HAP-1 (cell line): ENCODE measurements at places on chromosomes 12 and 14.

GRCh38 chr12:46184798-46185595, 83.8 kb downstream of the SLC38A1 start:
- no peak for DNase-seq

DNA sequence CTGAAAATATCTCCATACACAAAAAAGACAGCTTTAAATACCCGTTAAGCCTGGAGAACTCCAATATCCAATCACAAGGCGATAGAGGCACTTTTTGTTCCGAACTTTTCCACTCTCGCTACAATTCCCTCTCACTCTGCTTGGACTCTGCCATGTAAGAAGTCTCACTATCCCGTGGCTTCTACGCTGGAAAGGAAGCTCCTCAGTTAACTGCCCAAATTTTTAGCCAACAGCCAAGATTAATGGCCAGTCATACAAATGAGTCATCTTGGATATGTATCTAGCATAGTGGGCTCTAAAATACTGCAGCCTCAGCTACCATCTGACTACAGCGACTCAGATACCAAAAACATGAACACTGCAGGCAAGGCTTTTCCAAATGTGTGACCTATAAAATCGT, 45.5 kb upstream of the RERGL start:
- DNase-seq = no peak

DNA sequence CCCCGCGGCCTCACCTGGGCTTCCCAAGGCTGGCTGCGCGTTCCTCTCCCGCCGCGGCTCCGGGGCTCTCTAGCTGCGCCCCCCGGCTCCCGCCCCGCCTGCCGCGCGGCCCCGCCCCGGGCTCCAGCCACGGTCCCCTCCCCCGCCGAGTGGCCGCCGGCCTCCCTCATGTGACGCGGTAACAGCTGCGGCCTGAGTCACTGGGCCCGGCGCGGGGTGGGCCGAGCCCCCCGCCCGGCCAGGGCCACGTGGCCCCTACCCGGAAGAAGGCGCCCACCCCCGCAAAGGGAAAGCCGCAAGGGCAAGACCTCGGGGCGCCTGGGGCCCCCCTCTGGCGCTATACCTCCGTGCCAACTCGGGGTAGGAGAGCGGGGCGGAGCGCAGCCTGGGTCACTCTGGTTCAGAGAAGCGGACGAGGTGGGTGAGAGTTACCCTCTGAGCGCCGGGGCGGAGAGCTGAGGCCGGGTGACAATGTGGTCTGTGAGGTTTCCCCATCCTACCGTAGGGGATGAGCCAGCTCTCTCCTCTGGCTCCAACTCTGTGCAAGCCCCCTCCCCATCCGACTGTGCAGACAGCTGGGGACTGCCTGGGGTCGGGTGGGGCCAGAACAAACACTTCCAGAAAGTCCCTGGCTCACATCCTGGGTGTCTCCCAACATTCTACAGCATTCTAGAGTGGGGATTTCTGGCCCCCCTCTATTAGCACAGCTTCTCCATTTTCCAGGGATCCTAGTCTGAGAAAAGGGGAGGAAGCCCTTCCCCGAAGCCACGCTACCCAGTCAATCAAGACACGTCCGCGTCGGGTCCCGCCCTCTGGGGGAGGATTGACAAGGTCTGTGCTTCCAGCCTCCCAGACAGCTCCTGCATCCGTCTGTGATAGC, at the start of gene CD63:
Gene CD63, minus strand, starts transcription at position 71 of the 880 bp plus-strand sequence. CDS start 668 bp downstream, outside the sequence.
- peak; percentile 84 for DNase-seq

- no peak for DNase-seq
Observed at GRCh38 chr12:122363782-122364181, 58.7 kb downstream of the CLIP1 start.

- DNase-seq = no peak
Observed at GRCh38 chr12:118409834-118410233, 33.5 kb downstream of the SUDS3 start.

DNA sequence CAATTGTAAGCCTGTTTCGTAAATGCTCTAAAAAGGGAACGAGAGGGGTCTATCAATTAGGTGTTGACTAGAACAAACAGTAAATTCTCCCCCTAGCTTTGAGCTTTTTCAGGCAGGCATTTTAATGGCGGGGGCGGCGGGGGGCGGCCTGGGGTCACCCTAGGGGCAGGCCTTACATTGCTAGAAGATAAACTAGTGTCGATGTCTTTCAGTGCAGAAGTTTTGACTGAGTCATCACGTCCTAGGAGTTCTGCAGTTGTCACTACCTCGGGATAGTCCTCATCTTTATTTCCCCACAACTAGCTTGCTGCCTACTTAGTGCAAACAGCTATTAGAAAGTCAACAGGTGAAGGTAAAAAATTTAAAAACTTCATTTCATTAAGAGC, 1.6 kb downstream of the ATP6V1D start:
- no peak for DNase-seq

GRCh38 chr12:128266541-128267130, 334 bp upstream of the TMEM132C start:
- no peak for DNase-seq

- no peak for DNase-seq
Observed at GRCh38 chr14:76993752-76994151, 34.8 kb downstream of the IRF2BPL start.

GRCh38 chr14:90274808-90275457, 18.6 kb downstream of the PSMC1 start:
- DNase-seq = no peak

- no peak for DNase-seq
Observed at GRCh38 chr12:110656071-110656655, 32.8 kb downstream of the HVCN1 start.

GRCh38 chr14:67270145-67270753, 29.0 kb downstream of the PALS1 start:
- no peak for DNase-seq

GRCh38 chr12:10408842-10409241, 715 bp downstream of the KLRC4 start:
- no peak for DNase-seq

- DNase-seq = no peak
Observed at GRCh38 chr12:89448951-89449371, 75.6 kb downstream of the GALNT4 start.

DNA sequence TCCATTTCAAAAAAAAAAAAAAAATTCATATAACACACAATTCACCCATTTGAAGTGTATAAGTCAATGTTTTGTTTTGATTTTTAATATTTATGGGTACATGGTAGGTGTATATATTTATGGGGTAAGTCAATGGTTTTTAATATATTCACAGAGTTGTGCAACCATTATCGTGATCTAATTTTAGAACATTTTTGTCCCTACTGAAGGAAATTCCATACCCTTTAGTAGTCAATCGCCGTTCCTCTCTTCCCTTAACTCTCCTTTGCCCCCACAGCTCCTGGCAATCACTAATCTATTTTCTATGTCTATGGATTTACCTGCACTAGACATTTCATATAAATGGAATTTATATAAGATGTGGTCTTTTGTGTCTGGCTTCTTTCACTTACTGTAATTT, 92.8 kb downstream of the TRAFD1 start:
- no peak for DNase-seq

- no peak for DNase-seq
Observed at GRCh38 chr12:128286970-128287369, 20.0 kb downstream of the TMEM132C start.

GRCh38 chr14:105173901-105174894, 5.6 kb upstream of the JAG2 start:
- DNase-seq = no peak

DNA sequence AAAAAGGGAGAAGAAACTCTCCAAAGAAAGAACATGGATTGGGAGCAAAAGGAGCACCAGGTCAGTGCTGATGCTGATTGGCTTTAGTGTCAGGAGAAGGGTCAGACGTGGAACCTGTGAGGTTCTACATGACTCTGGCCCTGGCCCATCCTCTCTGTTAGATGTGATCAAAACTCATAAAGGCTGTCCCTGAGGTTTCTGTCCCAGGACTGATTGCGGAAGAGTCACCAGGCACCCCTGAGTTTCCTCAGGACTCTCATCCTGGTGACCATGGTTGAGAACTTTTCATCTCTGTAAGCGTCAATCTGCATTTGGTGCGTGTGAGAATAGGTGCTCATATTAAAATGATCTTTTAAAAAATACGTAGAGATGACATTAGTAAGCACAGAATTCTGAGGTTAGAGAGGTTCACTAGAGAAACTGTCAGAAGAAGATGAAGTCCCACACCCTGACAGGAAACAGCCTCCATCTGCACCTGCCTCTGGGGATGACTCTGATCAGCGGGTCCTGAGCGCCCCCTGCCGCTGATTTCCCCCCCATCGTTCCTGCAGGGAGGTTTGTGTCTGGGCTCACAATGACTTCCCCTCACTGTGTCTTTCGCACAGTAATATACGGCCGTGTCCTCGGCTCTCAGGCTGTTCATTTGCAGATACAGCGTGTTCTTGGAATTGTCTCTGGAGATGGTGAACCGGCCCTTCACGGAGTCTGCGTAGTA, 741.8 kb downstream of the TMEM121 start:
- peak; percentile 72 for DNase-seq

GRCh38 chr12:99847936-99848335, 136.8 kb downstream of the ANKS1B start:
- DNase-seq = no peak

- DNase-seq = no peak
Observed at GRCh38 chr12:5945071-5946008, at the start of gene ANO2. ANO2 (minus strand) TSS chr12:5945259; CDS start chr12:5945217, 42 bp downstream.

DNA sequence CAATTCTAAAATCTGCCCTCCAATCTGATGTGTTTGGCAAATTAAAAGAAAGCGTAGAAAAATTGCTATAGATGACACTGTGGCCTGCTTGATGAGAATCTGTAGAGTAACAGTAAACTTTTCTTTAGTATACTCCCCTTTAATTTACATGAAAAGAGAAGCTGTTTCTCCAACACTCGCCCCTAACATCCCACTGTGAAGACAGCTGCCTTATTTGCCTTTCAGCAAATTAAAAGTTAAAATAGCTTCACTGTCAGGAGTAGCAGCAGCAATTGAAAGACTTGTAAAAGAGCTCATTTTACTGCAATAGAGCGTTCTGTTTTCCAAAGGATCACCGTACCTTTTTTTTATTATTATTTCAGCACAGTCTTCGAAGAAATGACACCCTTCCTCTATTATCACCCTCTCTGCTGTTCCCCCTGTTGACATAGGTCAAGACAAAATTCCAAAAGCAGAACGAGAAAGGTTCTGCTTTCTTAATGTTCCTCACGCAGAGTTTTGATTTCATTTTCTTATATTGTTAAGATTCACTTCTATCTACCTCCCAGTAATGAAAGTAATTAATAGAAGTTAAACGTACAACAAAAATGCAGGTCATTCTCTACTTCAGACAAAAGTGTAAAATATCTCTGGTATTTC, 153.5 kb upstream of the USP15 start:
- no peak for DNase-seq

GRCh38 chr12:5308216-5308615, 123.7 kb upstream of the NTF3 start:
- DNase-seq = no peak

DNA sequence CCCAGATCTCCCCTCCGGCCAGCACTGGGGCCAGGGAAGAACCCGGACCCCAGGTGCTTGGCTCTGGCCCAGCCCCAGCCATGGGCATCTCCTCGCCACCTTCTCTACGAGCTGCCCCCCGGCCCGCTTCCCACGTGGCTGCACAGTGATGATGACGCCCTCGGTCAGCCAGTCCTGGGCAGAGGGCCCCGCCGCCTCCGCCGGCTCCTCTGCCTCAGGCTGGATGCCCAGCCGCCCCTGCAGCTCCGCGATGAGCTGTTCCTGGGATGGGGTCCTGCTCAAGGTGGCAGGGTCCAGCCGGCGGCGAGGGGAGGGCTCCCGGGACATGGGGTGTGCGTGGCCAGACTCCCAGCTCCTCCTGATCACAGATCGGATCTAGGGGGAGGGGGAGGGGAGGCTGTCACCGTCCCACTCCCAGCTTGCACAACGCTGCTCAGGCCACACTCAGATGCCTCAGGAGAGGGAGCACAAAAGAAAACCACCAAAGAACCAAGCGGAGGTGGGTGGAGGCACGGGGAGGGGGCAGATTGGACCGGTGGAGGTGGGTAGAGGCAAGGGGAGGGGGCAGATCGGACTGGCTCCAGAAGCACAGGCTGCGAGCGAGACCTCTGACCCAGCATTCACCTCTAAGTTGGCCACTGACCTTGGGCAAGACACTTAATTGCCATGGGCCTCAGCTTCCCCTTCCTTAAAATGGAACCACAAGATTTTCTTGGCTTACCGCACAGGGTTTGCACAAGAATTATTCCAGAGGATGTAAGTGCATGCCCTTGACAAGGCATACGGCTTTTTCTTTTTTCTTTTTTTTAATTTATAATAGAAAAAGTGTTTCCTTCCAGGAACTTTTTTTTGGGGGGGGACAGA, 16.1 kb upstream of the RPLP0 start:
- no peak for DNase-seq

DNA sequence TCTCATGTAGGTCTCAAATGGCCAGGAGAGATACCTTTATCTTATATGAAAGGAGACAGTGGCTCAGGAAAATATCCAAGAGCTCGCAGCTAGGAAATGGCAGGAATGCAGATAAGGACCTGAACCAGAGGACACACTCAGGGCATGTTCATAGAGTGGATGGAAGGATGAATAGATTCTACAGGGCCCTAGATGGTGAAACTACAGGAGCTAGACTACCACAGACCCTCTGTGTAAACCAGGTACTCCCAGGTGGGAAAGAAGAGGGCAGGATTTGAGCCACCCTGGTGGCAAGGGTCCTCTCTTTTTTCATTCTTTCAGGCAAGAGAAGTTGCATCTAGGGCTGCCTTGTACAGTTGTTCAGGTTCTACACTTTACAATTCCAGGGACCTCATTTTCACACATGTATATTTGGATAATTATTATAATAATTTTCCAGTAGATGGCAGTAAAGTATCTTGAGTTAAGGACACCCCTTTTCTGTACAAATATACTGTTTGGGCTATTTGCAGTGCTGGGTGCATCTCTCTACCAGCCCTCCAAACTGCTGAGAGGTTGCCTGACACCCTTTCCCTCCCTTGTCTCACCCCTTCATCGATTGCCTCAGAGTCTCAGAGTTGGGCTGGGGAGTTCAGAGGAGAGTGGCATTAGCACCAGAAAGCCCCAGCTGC, 10.5 kb upstream of the ZDHHC22 start:
- peak; percentile 55 for DNase-seq

- DNase-seq = no peak
Observed at GRCh38 chr14:92717571-92718042, 30.8 kb downstream of the LGMN start.

GRCh38 chr12:26786491-26786864, 46.5 kb downstream of the ITPR2 start:
- no peak for DNase-seq

DNA sequence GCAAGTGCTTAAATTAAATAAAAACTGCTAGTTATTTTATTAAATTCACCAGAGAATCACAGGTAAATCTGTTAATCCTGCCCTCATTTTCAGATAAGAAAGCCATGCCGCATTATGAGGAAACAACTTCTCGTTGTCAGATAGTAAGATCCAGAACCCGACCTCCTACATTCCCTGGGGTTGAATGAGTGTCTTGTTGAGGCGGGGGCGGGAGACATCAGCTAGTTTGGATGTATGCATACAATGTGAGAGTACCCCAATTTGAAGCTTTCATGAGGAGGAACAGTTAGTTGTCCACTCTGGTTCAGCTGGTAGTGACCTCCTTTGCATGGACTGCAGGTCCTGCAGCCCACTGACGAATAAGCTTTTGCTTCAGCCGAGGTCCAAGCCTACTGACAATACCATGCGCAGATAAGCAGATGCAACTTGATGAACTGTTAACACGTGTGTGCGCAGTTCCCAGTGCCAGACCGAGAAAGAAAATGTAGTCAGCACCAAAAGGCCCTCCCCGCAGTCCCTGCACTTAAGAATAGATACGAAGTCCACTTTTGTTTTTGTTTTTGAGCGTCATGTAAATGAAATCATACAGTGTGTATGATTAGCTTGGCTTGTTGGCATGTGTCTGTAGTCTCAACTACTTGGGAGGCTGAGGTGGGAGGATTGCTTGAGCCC, 34.9 kb downstream of the EVL start:
- DNase-seq = no peak

GRCh38 chr14:77037938-77038568, 9.5 kb upstream of the IRF2BPL start:
- DNase-seq = no peak
